Left kidney (tissue), 8 donors: ENCODE measurements at places on chromosomes 4 and X. TPM values are rescaled to one million over a fixed set of nuclear protein-coding genes. Genes with fewer than 3 reads are reported as not detected.

The RHOXF2B gene
- polyA plus RNA-seq: not detected

DNA sequence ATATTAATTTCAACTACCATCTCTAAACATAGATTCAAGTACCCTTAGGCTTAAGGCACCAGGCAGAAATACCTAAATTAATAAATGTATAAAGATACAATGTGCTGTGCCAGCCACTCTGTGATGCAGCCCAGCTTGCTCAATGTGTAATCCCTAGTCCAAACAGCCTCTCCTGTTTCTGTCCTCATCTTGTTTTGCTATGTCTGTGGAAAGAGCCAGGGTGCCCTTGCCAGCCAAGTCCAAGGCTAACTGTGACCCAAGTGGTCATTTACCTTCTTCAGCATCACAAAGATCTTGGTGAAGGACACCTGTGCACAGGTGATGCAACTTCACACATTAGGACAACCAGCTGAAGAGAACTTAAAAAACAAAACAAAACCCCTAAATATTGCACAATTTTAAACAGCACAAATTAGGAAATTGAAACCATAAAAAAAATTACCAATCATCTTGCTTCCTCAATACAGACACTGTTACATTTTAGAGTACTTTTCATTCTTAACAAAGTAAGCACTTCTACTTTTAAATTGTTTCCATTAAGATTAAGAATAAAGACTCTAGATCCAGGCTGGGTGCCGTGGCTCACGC lies 89.6 kb downstream of the C4orf51 start:
- DNase-seq: no peak

DNA sequence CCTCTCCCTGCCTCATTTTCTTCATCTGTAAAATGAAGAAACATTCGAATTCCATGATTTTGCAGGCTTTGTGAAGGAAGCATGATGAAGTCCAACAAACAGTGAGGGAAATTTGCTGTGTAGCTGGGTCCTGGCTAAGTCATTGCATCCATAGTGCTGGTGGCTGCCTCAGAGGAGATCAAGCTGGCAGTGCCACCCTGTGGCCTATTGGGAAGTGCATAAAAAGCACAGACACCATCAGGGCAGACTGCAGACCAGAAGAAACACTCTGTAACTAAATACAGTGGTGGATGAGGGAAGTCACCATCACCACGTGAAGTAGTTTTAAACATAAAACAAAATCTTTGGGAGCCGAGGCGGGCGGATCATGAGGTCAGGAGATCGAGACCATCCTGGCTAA lies 40.7 kb upstream of the DDX3X start:
- no peak for DNase-seq

DNA sequence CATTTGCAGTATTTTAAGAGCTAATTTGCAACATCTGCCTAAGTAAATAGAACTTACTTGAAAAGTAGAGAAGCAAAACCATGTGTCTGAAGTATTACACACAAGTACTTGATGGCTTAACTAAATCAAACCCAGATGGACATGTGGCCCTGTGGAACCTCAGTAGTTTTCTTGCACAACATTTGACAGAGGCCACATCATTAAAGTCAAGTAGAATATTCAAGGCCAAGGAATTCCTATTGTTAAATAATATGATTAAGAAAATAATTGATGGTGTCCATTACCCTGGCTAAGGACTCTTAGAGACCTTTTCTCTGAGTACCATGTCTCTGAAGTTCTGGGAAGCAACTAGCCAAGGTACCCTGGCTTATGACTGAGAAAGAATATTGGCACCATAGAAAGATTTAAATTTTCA lies 135.4 kb upstream of the OTUD4 start:
- no peak for DNase-seq

The IL2RG gene
- polyA plus RNA-seq: 0.93 TPM

The PPP2R2C gene
- polyA plus RNA-seq: 0.40 TPM

- no peak for DNase-seq
These were observed 71.5 kb downstream of the SLC16A2 start for GRCh38 chrX:74492720-74493201.

- no peak for DNase-seq
These were observed 365.7 kb downstream of the PPP3CA start for GRCh38 chr4:100981447-100982204.

DNA sequence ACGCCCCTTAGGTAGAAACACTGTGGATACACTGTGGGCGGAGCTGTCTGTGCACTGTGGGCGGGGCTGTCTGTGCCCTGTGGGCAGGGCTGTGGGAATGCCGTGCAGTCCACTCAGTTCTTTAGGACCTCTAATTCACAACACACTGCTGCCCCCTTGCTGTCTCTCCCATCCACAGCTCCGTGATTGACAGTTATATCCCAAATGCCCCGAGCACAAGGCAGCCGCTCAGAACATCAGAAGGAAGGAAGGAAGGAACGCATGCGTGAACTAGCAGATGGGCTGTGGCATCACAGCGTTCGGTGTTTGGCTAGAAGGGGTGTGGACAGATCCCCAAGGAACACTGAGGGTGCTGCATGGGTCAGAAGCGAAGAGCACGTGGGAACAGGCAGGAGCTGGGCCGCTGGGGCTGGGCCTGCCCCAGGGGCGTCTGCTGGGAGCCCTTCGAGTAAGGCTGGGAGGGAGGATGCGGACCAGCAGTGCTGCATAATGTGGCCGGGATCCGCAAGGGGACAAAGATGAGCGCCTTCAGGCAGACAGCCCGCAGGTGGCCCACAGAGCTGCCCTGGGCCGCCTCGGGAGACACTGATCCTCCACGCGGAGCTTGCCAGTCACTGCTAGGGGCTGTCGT lies 29.8 kb downstream of the ACOX3 start:
- peak; percentile 70 for DNase-seq

GRCh38 chr4:14771094-14771493 lies 231.2 kb upstream of the CPEB2 start:
- DNase-seq: no peak

DNA sequence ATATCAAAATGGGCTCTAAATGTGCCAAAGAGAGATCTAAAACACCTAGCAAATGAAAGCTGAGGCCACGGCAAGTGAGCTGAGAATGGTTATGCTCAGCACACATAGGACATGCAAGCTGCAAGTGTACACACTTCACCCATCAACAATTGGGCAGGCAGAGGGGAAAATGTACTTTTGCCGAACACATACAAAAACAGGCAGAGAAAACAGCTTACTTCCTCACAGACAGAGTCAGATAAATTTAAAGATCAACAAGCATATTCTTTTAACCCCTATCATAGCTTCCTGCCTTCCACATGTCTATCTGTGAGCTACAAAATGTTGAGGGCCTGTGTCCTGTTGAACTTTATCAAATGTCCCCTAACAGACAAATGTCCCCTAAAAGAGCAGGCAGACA lies 60.3 kb downstream of the SH3KBP1 start:
- no peak for DNase-seq

DNA sequence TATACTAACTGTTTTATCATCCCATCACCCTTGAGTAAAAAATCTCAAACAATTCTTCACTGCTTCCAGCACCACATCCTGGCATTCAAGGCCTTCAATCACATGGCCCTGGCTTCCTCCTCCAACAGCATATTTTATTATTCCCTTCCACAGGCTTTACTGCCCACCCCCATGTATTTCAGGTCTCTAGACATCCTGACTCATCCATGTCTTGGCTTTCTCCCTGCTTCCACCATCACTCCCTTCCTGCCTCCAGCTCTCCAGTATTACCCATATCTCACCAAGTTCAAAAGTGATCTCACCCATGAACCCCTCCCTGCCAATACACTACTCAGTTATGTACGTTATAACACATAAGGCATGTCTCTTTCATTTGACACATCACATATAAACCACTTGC lies 34.7 kb upstream of the PLAC1 start:
- DNase-seq: no peak

The CT55 gene
- 0.10 TPM for polyA plus RNA-seq

DNA sequence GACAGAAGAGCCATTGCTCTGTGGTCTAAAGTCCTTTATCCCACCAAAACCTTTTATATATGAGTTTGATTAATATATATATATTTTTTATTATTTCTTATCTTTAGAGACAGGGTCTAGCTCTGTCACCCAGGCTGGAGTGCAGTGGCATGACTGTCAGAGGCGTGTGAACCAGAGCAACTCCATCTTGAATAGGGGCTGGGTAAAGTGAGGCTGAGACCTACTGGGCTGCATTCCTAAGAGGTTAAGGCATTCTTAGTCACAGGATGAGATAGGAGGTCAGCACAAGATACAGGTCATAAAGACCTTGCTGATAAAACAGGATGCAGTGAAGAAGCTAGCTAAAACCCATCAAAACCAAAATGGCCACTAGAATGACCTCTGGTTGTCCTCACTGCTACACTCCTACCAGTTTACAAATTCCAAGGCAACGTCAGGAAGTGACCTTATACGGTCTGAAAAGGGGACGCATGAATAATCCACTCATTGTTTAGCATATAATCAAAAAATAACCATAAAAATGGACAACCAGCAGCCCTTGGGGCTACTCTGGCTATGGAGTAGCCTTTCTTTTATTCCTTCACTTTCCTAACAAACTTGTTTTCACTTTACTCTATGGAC lies 10.5 kb downstream of the TBCK start:
- no peak for DNase-seq

The REPS2 gene
- polyA plus RNA-seq: 12.1 TPM

The SMARCA5 gene
- 147 TPM for polyA plus RNA-seq

The MEPE gene
- not detected for polyA plus RNA-seq

GRCh38 chrX:13620207-13620606 lies 32.7 kb upstream of the TCEANC start:
- DNase-seq: no peak

GRCh38 chr4:85210353-85210752 lies 243.9 kb upstream of the WDFY3 start:
- no peak for DNase-seq

The GABRB1 gene
- 0.55 TPM for polyA plus RNA-seq

DNA sequence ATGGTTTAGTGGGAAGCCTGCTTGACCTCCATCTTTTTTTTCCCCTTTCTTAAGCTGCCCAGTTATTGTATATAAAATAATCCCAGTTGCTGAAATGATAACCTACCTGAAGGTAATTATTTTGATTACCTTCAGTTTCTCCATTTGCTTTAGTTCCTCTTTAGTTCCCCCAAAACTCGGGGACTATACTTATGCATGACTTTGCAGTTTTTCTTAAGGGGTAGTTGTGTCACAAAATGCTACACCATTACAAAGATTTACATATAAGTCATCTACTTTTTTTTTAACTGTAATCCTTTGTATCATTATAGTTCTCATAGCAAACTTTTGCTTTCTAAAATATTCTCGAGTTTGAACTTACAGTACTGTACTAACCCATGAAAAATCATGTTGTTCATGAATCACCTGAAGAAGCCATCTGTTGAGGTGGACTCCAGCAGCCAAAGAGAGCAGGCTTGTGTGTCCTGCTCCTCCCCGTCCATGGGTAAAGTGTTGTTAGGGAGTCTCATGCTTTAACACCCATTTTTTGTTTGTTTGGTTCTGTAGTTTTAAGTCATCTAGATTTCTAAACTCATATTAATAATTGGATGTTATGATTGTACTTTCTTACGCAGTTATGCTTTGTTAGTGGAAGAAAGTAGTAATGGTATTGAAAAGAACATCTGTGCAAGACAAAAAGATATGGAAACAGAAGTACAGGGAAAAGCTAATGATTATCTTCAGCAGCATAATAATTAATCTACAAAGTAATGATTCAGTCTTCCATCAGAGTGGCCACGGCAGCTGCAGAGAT lies 34.6 kb downstream of the HADH start:
- no peak for DNase-seq

- no peak for DNase-seq
These were observed 740.9 kb downstream of the ARAP2 start for GRCh38 chr4:35503435-35503834.

- DNase-seq: no peak
These were observed 9.6 kb downstream of the PPP3CA start for GRCh38 chr4:101337688-101338087.
